ENCODE measurements at places on chromosomes 2 and 18.
A peak's percentile ranks its signal among the peaks of the same experiment; 100 is the strongest.

DNA sequence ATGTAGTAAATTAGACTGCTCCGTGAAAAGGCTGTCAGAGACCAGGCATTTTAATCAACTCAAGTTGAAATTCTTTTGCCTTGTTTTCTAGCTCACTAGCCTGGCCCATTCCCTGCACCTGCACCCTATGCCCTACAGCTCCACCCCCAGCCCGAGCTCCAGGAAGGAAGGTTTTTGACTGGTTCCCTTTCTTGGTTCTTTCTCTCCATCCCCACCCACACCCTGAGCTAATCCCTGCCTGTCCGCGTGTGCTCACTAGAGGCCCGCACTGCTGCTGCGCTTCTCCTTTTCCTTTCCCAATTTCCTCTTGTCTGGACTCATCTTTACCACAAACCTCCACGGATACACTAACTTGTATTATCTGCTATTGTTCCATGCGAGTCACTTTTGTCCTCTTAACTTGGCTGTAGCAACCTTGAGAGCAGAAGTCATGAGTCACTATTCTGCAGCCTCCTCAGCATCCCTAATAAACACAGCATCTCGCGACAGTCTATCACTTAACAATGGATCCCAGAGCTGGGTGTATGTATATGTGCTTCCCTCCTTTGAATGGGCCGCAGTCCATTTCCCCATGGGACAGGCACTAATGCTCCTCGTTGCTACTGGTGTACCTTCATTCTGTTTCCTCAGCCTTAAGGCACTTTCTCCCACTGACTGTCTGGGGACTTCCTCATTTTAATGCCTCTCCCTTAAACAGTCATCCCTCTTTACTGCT is 36.5 kb downstream of the COLEC12 start:
- no peak for DNase-seq

DNA sequence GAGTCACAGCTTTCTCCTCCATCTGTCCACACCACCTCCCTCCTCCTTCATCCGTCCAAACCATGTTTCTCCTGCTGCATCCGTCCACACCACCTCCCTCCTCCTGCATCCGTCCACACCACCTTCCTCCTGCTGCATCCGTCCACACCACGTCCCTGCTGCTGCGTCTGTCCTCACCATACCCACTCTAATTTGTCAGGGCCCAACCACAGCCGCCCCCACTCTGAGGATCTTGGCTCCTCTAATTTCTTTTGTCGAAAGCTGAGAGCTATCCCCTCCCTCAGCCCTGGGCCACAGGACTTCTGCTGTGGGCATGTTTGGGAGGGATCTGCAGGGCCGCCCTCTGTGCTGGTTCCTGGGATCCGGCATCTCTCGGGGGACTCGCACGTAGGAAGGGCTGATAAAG is 67.4 kb downstream of the TPO start:
- no peak for DNase-seq

DNA sequence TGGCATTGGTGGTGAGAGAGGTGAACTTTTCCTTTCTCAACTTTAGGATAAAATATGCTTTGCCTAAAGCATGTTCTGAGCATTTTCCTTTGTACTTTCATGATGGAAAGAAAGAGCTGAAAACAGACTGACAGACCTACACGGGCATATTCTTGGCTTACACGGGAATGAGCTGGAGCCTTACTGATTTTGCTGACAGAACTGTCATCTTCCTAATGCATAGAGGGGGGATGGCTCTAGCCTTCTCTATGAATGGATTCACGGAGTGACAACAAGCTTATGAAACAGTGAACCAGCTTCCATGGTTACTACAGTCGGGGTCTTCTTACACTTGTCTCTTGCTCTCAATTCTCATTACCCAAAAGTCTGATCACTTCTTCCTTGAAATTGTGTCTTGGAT is 32.2 kb downstream of the FSHR start:
- DNase-seq: no peak

- no peak for DNase-seq
These were observed 506.1 kb upstream of the FAM98A start for GRCh38 chr2:34105006-34105767.

DNA sequence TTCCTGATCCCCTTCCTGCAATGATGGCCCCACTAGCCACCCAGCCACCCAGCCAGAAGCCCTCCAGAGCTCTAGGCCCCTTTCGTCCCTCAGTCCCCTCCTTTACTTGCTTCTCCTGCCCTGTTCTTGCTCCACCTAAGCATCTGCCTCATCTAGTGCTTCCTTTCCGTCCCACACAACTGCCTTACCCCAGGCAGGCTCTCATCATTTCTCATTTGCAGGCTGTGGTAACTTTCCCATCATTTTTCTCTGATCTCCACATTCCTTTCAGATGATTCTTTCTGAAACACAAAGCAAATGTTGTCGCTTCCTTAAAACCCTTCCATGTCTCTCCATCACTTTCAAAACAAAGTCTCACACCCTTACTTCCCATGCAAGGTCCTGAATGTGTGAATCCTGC is 459.8 kb downstream of the METTL4 start:
- no peak for DNase-seq

DNA sequence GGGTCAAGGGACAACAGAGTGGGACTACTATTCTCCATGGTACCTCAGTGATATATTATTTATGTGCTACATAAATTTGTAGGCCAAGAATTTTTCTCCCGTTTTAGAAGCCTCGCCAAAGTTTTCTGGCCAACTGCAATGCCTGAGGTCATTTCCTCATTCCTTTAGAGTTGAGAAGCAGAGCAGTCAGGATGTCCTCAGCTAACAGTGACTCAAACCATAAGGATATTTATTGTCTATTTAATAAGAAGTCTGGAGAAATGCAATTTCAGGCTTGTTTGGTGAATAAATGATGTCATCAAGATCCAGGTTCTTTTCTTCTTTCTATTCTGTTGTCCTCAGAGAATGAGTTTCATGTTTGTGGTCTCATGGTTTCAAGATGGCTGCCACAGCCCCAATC is 91.0 kb downstream of the ADCYAP1 start:
- DNase-seq: no peak

DNA sequence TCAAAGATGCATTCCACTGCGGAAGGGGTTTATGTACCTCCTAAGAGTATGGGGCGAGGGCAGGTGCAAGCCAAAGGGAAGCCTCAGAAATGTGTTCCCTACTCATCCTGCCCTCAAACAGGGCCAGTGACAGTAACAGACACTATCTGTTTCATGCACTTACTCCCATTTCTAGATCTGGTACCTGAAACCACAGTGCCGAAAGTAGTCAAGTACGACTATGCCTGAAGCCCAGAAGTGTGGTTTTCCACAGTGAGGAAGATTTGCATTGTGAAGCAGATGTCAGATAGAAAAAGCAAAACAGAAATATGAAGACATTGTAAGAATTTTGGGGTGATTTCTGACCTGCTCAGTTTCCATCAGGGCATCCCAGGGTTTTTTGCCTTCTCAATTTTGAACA is 748.7 kb downstream of the RNF144A start:
- DNase-seq: no peak

- no peak for DNase-seq
These were observed 157.3 kb downstream of the CDCA7 start for GRCh38 chr2:173511942-173512341.

DNA sequence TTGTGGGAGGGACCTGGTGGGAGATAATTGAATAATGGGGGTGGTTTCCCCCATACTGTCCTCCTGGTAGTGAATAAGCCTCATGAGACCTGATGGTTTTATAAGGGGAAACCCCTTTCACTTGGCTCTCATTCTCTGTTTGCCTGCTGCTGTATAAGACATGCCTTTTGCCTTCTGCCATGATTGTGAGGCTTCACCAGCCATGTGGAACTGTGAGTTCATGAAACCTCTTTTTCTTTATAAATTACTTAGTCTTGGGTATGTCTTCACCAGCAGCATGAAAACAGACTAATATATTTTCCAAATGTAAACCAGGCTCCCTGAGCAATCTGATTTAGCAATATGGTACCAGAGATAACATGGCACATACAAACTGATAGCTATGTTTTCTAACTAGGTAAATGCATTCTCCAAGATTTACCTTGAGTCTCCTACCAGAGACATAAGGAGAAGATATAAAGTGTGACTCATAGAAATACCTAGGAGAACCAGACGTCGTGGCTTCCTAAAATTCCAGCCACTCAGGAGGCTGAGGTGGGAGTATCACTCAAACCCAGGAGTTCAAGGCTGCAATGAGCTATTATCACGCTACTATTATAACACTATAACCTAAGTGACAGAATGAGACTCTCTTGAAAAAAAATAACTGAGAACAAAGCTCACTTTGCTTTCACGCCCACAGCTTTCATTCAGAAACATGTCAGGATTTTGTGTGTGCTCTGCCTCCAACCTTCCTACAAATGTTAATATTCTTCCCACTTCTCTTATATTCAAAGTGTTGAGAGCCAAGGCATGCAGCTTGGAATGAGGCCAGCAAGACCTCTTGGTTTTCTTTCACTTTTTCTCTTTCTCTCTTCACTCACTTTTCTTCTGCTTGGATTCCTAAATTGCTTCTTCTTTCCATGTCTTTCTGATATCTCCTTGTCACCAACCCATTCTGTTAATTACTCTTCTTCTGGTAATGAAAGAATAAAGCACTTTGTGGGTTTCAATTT is 263.9 kb upstream of the UBE2E3 start:
- no peak for DNase-seq

DNA sequence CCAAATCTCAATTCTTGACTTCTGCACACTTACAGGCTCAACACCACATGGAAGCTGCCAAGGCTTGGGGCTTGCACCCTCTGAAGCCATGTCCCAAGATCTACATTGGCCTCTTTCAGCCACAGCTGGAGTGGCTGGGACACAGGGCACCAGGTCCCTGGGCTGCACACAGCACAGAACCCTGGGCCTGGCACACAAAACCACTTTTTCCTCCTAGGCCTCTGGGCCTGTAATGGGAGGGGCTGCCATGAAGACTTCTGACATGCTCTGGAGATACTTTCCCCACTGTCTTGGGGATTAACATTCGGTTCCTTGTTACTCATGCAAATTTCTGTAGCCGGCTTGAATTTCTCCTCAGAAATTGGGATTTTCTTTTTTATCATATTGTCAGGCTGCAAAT is 29.9 kb downstream of the SP9 start:
- DNase-seq: no peak

GRCh38 chr18:11885278-11885947 is 22.7 kb downstream of the MPPE1 start:
- peak; percentile 32 for DNase-seq

GRCh38 chr2:69279211-69279610 is 107.8 kb downstream of the GFPT1 start:
- no peak for DNase-seq

- no peak for DNase-seq
These were observed 303.3 kb downstream of the GALR1 start for GRCh38 chr18:77552945-77553344.

GRCh38 chr2:112740527-112740926 is 19.7 kb downstream of the NT5DC4 start:
- no peak for DNase-seq

DNA sequence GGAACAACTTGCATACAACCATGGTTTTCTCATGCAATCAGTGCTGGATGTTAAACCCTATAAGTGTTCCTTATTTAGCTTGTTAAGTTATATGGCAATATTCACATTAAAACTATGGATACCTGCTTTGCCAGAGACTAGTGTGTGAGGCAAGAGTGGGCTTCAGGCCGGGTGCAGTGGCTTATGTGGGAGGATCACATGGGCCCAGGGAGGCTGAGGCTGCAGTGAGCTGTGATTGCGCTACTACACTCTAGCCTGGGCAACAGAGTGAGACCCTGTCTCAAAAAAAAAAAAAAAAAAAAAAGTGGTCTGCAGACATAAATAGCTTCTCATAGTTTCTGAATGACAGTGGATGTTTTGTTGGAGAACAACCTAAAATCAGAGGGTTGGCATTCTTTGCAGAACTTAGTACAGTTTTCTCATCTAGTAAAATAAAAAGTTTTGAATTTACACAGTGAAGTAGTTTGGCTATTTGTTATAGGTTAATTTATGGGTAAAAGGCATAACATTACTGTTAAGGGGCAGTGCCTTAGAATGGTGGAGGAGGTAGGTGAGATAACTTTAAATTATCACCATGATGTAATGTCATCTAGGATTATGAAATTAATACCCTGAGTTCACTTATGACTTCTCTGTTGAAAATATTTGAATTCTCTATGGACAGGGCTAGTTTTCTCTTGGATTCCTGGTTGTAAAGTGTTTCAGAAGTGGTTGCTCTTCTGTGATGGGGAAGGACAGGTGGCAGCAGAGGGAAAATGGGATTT is 5.3 kb downstream of the CERS6 start:
- DNase-seq: no peak

DNA sequence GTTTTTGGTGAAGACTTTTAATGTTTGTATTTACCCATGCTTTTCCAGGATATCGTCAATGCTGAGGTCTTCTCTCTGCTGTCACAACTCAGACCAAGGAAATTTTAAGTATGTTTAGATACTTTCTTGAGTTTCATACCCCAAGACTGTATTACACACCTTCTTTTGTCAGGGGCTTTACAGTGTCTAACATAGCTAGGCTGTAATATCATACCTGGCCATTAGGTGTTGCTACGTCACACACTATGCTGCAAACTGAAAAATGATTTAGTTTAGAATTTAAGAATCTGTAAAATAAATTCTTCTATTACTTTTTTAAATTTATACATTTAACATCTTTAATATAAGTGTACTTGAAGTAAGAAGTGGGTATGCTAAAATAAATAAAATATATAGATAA is 358.4 kb upstream of the NRP2 start:
- no peak for DNase-seq

DNA sequence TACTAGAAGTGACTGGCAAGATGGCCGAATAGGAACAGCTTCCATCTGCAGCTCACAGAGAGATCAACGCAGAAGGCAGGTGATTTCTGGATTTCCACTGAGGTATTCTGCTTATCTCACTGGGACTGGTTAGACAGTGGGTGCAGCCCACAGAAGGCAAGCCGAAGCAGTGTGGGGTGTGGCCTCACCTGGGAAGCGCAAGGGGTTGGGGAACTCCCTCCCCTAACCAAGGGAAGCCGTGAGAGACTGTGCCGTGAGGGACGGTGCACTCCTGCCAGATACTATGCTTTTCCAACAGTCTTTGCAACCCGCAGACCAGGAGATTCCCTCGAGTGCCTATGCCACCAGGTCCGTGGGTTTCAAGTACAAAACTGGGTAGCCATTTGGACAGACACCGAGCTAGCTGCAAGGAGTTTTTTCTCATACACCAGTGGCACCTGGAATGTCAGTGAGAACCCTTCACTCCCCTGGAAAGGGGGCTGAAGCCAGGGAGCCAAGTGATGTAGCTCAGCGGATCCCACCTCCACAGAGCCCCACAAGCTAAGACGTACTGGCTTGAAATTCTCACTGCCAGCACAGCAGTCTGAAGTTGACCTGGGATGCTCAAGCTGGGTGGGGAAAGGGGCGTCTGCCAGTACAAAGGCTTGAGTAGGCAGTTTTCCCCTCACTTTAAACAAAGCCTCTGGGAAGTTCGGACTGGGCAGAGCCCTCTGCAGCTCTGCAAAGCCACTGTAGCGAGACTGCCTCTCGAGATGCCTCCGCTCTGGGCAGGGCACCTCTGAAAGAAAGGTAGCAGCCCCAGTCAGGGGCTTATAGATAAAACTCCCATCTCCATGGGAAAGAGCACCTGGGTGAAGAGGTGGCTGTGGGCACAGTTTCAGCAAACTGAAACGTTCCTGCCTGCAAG is 40.1 kb downstream of the PLEK start:
- DNase-seq: no peak

GRCh38 chr2:23286758-23287704 is 97.9 kb upstream of the KLHL29 start:
- DNase-seq: no peak

Measured in GM20000 (cell line).